ENCODE measurements at places on chromosomes 2 and 18.
A peak's percentile ranks its signal among the peaks of the same experiment; 100 is the strongest.

GRCh38 chr18:23033056-23033455, 99.9 kb downstream of the RBBP8 start:
- no peak for DNase-seq

- no peak for DNase-seq
Observed at GRCh38 chr18:45835057-45835636, 9.7 kb downstream of the SIGLEC15 start.

- no peak for DNase-seq
Observed at GRCh38 chr18:39389800-39390379, 1824.3 kb upstream of the CELF4 start.

GRCh38 chr2:232322560-232323327, 55.8 kb upstream of the ALPP start:
- no peak for DNase-seq

DNA sequence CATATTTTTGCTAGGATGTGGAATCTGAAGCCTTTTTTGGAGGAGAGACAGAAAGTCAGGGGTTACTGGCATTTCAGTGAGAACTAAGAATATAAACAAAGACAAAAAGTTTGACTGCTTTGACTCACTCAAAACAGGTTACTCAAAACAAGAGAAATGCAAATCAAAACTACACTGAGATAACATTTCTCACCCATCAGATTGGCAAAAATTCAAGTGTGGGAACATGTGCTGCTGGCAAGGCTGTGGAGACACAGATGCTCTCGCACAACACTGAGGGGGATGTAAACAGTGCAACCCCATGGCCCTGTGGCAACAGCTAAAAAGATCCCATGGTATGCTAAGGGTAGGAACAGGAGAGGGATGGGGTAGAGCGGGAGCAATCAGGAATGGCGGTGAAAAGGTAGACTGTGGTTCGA, 86.6 kb downstream of the DTNB start:
- DNase-seq, result no peak

- DNase-seq, result no peak
Observed at GRCh38 chr2:9095690-9096089, 92.2 kb upstream of the MBOAT2 start.

DNA sequence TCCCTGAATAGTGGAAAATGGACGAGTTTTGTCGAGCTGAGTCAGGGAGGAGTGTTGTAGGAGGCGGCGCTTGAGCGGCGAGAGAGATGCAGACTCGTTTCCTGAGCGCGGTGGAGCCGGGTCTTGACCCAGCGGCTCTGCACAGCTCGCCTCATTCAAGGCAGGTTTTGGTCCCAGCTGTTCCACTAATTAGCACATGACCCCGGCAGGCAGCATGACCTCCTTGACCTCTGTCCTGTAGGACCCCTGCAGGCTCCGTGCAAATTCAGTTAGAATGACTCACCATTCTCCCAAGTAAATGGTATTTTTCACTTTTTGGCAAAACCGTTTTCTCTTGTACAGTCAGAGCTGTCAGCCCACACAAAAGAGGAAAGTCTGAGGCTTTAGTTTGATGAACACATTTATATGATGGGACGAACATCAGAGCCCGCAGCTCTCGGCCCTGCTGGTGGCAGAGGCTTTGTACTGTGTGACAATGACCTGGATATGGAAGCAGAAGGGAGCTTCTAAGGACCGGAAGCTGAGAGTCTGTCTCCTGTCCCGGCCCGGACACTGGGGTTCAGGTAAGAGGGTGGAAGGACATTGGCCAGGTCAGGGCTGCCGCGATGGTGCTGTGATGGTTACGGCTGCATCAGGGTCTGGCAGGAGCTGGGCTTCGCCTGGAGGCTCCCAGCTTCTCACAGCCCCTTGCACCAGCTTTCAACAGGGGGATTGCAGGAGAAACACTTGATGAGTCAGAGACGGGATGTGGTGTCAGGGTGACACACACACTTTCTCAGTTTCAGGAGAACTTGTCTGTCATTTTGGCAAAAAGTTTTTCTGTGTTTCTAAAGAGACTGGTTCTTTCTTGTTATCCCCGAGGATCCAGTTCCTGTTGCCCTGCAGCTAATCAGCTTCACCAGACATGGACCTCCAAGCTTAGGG, 29.9 kb upstream of the ALKAL2 start:
- peak; percentile 19 for DNase-seq

Measured in stimulated activated CD4-positive, alpha-beta T cell treated with anti-CD3 and anti-CD28 coated beads, Interleukin-4, amount 100 ng/mL, for 48 hours (primary cell).